ENCODE measurements at places on chromosomes 1 and 21. TPM values are rescaled to one million over a fixed set of nuclear protein-coding genes. Genes with fewer than 3 reads are reported as not detected.

The SH2D5 gene
- 13.8 TPM for total RNA-seq

The CLCA1 gene
- total RNA-seq, result 0.11 TPM

The SRGAP2 gene
- 74.2 TPM for total RNA-seq

The AMY1C gene
- total RNA-seq, result not detected

The CLCNKB gene
- total RNA-seq, result 2.5 TPM

DNA sequence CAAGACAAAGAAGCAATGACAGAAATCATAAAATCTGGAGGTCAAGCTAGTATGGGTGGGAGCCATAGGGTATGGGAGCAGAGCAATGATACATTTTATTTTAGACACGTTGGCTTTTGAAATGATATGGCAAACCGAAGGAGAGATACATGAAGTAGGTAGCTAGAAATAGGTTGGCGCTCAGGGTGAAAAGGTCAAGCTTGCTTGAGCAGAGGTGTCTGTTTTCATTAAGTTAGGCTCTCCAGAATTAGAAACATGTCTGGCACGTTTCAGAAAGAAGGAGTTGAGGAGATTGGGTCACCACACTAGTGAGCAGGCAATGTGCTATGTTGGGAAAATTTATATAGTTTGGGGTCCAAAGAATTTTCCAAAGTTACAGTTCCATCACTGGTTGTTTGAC is 151.4 kb downstream of the AMY1C start:
- peaks cover 10% of the 10 kb centered on the region for H3K4me1 ChIP-seq
- H3K27ac ChIP-seq, result no peak overlapping the region
- no peaks in the 10 kb centered on the region for H3K36me3 ChIP-seq
- no peak overlapping the region for H3K4me3 ChIP-seq

DNA sequence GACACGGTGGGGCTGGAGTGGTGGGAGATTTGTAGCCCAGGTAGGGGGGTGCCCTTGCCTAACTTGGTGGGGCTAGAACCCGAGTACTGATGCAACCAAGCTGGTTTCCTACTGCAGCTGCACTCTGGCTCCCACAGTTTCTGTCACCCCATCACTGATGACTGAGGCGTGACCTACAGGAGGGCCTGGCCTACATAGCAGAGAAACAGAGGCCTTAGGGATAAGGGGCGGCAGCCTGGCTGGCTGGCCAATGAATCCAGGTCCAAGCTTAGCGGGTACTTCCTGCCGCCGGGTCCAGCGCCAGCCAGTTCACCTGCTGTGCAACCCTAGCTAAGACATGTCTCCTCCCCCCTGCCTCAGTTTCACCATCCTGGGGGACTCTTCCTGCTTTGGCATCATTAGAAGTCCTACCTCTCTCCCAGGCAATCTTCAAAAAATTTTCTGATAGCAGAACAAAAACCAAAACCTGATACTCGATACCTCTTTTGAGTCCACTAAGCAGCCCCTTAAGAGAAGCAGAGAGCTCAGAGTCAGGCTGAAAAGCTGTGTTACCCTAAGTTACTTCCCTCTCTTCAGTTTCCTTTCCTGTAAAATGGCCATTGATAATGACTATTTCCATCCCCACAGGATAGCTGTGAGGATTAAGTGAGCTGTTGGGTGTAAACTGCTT is 27.3 kb upstream of the RNF19B start:
- no peaks in the 10 kb centered on the region for H3K27me3 ChIP-seq
- no peak for DNase-seq
- H3K36me3 ChIP-seq, result no peaks in the 10 kb centered on the region
- peaks cover 25% of the 10 kb centered on the region for H3K4me1 ChIP-seq
- no peak overlapping the region for H3K4me3 ChIP-seq

DNA sequence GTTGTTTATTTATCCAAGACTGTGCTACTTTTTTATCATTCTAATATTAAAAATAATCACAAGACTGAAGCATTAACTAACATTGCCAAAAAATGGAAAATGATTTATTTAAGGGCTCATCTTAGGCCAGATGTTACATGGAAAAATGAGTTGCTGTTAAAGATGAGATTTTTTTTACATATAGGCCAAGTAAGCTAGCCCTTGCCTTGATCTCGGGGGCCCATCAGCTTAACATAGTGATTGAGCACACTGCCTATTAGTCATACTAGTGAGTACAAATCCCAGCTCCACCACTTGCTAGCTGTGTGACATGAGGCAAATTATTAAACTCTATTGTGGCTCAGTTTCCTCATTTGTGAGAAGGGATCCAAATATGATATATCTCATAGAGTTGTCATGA is 275.9 kb upstream of the SNX7 start:
- no peaks in the 10 kb centered on the region for H3K27me3 ChIP-seq
- H3K27ac ChIP-seq, result no peak overlapping the region
- no peak for DNase-seq
- no peak overlapping the region for H3K4me3 ChIP-seq
- no peaks in the 10 kb centered on the region for H3K4me1 ChIP-seq
- no peaks in the 10 kb centered on the region for H3K36me3 ChIP-seq

DNA sequence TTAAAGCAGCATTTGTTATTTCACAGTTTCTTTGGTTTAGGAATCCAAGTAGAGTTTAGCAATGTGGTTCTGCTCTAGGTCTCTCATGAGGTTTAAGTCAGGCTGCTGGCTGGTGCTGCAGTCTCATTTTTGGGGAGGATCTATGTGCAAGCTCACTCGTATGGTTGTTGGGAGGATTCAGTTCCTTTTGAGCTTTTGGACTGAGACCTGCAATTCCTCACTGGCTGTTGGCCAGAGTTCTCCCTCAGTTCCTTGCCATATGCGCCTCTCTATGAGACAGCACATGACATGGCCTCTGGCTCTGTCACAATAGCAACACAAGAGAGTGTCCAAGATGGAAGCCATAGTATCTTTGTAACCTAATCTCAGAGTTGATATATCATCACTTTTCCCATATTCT is 91.0 kb downstream of the OLFML2B start:
- H3K36me3 ChIP-seq, result no peaks in the 10 kb centered on the region
- DNase-seq, result no peak
- H3K4me1 ChIP-seq, result no peaks in the 10 kb centered on the region
- no peaks in the 10 kb centered on the region for H3K27me3 ChIP-seq
- H3K4me3 ChIP-seq, result no peak overlapping the region
- no peak overlapping the region for H3K27ac ChIP-seq

DNA sequence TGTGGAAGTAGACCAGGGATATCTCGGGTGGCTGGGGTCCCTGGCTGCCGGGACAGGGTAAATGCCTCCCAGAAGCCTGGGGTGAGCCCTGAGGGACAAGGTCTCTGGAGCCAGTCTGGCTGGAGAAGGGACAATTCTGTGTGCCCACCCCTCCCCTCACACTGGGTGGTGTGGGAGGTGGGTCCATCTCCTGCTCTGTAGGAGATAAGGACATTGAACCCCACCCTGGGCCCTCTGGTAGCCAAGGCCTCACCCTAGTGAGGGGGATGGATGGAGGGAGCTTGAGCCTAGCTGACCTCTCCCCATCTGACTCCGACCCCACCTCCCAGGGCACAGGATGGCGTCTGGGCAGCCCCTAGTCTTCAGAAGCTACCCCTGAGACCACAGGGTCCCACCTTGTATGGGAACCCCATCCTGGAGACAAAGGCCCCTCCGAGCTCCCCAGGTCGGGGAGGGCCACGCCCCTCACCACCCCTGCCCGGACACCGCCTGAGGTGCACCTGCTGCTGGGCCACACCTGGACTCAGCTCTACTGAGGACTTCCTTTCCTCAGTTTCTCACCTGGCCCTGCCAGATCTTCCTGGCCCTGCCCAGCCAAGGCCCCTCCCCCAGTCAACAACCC is 4.3 kb downstream of the AGRN start:
- no peak overlapping the region for H3K4me3 ChIP-seq
- H3K27me3 ChIP-seq, result no peaks in the 10 kb centered on the region
- H3K36me3 ChIP-seq, result no peaks in the 10 kb centered on the region

GRCh38 chr1:222606757-222607156 is 11.1 kb upstream of the MIA3 start:
- H3K27ac ChIP-seq, result no peak overlapping the region
- H3K4me1 ChIP-seq, result no peaks in the 10 kb centered on the region
- H3K4me3 ChIP-seq, result no peak overlapping the region

GRCh38 chr1:211595419-211595818 is 16.5 kb upstream of the SLC30A1 start:
- no peak overlapping the region for H3K4me3 ChIP-seq
- H3K4me1 ChIP-seq, result no peaks in the 10 kb centered on the region
- no peak for DNase-seq
- no peaks in the 10 kb centered on the region for H3K27me3 ChIP-seq
- no peaks in the 10 kb centered on the region for H3K36me3 ChIP-seq
- no peak overlapping the region for H3K27ac ChIP-seq

GRCh38 chr1:205246351-205247119 is 18.8 kb downstream of the TMCC2 start:
- H3K4me1 ChIP-seq, result peaks cover 9% of the 10 kb centered on the region
- H3K27ac ChIP-seq, result peak overlapping the region; percentile 37
- no peak overlapping the region for H3K4me3 ChIP-seq
- H3K36me3 ChIP-seq, result no peaks in the 10 kb centered on the region

DNA sequence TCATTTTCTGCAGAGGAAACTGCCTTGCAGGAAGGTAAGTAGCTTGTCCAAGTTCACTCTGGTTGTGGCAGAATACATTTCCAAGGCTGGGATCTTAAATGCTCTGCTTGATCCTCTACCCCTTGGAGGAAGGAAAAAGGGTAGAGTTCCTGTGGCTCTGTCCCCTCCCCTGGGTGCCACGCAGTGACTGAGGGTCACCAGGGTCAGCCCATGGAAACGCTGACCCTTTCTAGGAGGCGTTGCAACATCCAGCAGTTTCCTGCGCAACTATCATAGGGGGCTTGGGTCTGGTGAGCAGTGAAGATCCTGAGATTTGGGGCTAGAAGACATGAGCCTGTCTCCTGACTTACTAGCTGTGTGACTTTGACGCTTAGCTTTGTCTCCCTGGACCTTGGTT is 29.4 kb upstream of the EPS8L3 start:
- peaks cover 4% of the 10 kb centered on the region for H3K27me3 ChIP-seq
- DNase-seq, result no peak
- peaks cover 34% of the 10 kb centered on the region for H3K4me1 ChIP-seq
- no peaks in the 10 kb centered on the region for H3K36me3 ChIP-seq

- no peak overlapping the region for H3K4me3 ChIP-seq
- H3K36me3 ChIP-seq, result no peaks in the 10 kb centered on the region
- DNase-seq, result no peak
- no peaks in the 10 kb centered on the region for H3K27me3 ChIP-seq
- H3K4me1 ChIP-seq, result no peaks in the 10 kb centered on the region
Observed at GRCh38 chr1:213409971-213410370, 358.9 kb downstream of the RPS6KC1 start.

DNA sequence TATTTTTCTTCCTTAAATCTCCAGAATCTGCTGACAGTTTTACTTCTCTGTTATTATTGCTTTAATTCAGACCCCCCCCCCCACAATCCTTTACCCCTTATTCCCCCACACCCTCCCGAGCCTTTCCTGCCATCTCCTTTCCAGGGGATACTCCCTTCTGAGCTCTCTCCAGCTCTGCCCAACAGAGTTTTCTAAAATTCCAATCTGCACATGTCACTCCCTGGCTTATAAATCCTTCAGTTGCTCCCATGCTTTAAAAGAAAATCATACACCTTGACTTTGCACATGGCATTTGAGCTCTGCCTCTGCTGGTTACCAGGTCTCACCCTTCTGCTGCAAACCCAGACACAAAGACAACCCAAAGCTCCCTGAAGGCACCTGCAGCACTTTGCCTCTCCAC is 11.7 kb upstream of the EPS8L3 start:
- peaks cover 5% of the 10 kb centered on the region for H3K4me1 ChIP-seq
- H3K4me3 ChIP-seq, result no peak overlapping the region
- DNase-seq, result peak; percentile 3
- H3K27me3 ChIP-seq, result peaks cover 7% of the 10 kb centered on the region
- H3K36me3 ChIP-seq, result peaks cover 1% of the 10 kb centered on the region

DNA sequence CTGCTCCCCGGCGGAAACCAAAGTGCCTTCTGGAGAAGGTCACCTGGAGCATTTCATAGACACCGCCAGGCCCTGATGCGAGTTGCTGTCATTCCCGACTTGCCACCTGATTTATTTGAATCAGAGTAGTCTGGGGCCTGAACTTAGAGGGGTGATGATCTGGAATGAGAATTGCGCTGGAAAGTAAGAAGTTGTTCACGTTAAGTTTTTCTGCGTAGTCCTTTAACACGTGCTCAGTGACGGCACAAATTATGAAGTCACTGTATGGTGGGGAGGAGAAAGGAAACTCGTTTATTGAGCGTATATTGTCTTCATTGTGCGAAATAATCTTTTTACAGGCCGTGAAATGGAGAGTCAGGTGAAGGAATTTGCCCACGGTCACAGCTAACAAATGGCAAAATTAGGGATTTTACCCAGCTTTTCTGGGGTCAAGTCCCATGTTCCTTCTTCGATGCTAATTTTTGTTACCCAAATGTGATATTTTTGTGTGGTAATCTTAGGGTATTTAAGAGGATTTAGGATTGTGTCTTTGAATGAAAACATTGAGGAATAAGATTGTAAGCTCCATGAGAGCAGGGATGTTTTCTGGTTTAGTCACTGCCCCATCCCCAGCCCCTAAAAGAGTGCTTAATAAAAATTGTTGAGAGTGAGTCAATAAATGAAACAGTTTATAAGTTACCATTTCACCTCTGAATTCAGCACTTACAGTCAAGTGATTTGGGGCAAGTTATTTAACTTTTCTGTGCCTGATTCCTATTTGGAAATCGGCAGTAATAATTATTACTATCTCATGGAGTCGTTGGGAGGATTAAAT is 46.4 kb upstream of the NBL1 start:
- peaks cover 19% of the 10 kb centered on the region for H3K4me1 ChIP-seq
- no peaks in the 10 kb centered on the region for H3K27me3 ChIP-seq
- no peak for DNase-seq
- peak overlapping the region; percentile 99 for H3K4me3 ChIP-seq

DNA sequence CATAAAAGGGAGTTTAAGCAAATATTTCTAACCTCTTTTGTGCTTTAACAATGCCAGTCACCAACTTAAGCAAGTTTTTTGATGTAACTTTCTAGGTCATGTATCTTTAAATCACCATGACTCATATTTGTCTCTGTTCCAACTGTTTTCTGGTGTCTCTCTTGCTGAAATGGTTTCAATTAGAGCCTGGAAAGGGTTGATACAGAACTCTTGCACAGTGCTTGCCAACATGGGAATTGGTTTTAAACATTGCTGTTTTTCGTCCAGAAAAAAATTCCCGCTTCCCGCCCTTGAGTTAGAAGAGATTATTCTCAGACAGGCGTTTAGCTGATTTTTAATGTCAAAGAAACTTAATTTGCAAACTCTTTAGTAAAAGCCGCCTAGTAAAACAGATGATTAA is 46.4 kb upstream of the SLC22A15 start:
- DNase-seq, result no peak
- no peak overlapping the region for H3K27ac ChIP-seq
- H3K27me3 ChIP-seq, result no peaks in the 10 kb centered on the region

GRCh38 chr1:41493117-41493536 is 8.6 kb upstream of the EDN2 start:
- H3K4me1 ChIP-seq, result peaks cover 22% of the 10 kb centered on the region
- H3K27me3 ChIP-seq, result peaks cover 17% of the 10 kb centered on the region
- no peak overlapping the region for H3K4me3 ChIP-seq
- no peaks in the 10 kb centered on the region for H3K36me3 ChIP-seq

GRCh38 chr21:39685991-39686390 is 59.0 kb upstream of the IGSF5 start:
- H3K27ac ChIP-seq, result no peak overlapping the region
- DNase-seq, result no peak
- H3K4me3 ChIP-seq, result no peak overlapping the region
- peaks cover 28% of the 10 kb centered on the region for H3K4me1 ChIP-seq
- peaks cover 29% of the 10 kb centered on the region for H3K36me3 ChIP-seq

All from WTC11 (cell line).